ENCODE measurements at places on chromosomes 5 and 9.
A peak's percentile ranks its signal among the peaks of the same experiment; 100 is the strongest.

DNA sequence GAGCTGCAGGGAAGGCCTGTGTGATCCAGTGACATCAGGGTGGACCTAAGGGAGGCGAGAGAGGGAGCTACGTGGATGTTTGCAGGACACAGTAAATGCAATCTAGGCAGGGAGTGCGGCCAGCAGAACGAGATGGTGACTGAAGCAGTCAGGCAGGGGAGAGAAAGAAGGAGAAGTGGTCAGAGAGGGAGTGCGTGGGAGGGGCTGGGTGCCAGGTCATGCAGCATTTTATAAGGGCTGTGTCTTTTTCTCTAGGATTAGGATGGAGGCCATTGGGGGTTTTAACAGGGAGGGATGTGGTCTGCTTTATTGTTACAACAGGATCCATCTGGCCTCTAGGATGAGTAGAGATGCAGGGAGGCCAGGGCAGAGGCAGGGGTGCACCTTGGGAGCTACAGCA is 80.4 kb downstream of the DCP2 start:
- ATAC-seq: peak; percentile 31

GRCh38 chr5:62152394-62153087 is 153.5 kb upstream of the KIF2A start:
- no peak for ATAC-seq

GRCh38 chr9:79522793-79523192 is 49.0 kb upstream of the TLE4 start:
- no peak for ATAC-seq

GRCh38 chr9:69292078-69292477 is 32.9 kb upstream of the ENTREP1 start:
- ATAC-seq: no peak

DNA sequence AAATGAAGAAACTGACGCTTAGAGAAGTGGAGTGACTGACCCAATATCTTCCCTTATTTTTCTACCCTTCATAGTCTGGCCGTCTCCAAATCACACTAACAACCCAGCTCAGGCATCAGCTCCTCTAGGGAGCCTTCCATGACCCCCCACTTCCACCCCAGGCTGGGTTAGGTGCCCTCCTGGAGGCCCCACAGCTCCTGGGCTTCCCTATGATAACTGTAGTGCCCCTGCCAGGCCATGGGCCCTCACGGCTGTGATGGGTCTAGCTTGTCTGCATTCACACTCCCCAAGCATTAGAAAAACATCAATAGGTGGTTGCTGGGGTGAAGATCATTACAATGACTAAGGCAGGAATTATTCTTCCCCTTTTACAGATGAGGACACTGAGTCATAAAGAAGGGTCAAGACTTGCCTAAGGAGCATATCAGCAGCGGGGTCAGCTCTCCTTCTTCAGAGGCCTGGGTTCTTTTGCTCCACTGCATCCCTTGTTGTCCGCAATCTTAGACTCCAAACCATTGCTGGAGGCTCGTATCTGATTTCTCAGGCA is 7.3 kb downstream of the CORO2A start:
- ATAC-seq: no peak

GRCh38 chr9:79701651-79702050 is 129.9 kb downstream of the TLE4 start:
- ATAC-seq: no peak

DNA sequence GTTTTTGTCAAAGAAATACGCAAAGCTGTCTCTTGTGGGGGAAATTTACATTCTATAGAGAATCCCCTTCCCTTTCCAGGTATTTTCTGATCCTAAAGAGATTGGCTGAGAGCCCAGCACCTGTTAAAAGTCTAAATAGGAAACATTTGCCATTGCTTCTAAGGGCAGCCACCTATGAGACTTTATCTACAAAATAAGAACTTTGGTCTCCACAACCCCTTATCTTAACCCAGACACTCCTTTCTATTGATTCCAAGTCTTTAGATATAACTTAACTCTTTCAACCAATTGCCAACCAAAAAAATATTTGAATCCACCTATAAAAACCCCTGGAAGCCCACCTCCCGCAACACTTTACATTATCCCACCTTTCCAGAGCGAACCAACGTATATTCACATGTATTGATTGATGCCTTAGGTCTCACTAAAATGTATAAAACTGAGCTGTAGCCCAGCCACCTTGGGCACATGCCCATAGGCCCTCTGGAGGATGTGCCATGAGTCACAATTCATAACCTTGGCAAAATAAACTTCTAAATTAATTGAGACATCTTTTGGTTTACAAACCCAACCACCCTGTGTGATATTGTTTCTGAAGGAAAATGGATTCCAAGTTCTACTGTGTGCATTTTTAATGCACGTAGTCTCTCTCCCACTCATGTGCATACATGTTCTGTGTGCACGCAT is 211.4 kb downstream of the GAS1 start:
- ATAC-seq: no peak
